ENCODE measurements at places on chromosomes 4 and X.

DNA sequence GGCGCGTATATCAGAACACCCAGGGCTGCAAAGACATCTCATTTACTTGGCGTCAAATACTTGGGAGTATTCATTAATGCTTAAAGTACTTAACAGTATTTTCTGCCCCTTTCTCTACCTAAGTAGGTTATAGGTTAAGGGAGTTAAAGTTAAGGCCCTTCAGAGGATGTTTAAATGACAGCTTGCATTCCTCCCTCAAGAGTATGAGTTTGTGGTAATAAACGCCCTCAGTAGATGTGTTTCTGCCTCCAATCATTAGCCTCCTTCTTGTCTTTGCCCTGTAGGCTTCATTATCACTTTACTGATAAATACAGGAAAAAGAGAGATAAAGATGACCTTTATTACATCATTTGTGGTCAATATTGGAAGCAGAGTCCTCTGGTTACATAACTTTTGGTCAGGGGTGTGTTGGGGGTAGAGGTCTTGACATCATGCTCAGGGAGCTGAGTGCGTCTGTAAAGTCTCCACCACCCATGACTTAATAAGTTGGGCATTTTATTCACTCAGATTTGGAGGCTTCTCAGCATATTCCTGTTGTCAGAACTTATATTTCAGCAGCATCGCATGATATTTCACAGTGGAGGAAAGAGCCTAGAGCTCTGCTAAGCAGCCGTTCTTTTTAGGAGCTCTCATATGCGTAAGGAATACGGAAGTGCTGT, 145.9 kb downstream of the CPE start:
- no peak for DNase-seq

- no peak for DNase-seq
Measured at GRCh38 chrX:105658136-105658535, 164.2 kb upstream of the NRK start.

- DNase-seq: no peak
Measured at GRCh38 chrX:98371994-98372393, 1488.3 kb downstream of the RPA4 start.

GRCh38 chrX:16160729-16161128, 6.6 kb upstream of the MAGEB17 start:
- DNase-seq: no peak

- DNase-seq: no peak
Measured at GRCh38 chrX:666762-667720, 36.5 kb downstream of the SHOX start.

- DNase-seq: no peak
Measured at GRCh38 chrX:51795136-51795535, 51.9 kb downstream of the GSPT2 start.

DNA sequence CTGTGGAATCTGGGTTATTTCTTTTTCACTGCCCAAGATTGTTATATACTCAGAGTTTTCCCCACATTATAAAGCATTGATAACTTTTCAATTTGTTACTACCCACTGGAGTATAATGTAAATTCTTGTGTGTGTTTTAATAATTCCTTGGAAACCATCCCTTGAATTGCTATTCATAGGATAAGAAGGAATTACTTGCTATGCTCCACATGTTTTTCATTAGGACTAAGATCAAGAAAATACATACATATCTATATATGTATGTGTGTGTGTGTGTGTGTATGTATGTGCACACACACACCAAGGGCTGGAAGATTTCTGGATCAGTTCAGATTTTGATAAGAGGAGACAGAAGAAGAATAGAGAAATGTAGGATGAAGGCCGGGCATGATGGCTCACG, 206.4 kb upstream of the JADE1 start:
- DNase-seq: no peak

DNA sequence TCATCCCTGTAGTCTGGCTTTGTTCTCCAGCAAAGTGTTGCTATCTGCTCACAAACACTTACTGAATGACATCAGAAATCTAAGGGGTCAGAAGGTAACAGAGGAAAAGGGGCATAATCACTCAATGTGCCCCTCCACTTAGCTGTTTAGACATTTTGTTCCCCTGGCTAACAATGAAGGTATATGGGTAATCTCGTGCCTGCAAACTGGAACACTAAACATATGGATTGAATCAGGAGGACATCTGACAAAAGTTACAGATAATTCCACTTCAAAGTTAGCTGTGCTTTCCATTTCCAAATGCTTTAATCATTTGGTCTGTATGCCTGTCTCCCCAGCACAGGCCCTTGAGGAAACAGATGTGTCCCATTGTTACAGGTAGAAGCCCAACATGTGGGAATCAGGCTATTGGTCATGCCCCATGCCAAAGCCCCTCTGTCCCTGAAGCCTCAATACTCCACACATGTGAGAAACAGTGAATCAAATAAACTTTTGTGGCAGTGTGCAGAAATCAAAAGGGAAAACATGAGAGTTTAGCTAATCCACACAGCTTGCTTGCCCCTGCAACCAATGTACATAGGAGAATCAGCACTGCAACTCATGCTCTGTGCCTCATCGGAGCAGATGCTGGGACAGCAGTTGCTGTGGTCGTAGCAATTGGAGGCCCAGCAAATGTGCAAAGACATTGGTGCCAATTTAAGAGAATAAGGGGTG, 111.7 kb downstream of the RNF150 start:
- no peak for DNase-seq

DNA sequence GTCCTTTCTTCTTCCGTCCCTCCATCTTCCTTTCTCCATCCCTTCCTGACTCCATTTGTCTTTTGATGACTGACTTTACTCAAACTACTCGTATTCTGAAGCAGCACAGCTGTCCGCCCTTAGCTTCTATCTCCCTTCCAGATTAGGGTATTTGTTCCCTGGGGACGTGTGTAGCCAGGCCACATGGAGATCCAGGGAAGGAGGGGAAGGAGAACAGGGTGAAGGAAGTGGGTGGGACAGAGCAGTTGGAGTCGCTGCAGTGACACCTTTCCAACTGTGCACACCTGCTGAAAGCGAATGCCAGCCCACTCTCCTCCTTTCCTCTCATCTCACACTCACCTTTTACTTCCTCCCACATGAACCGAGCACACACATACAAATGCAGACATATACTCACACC, 323.8 kb downstream of the DCTD start:
- no peak for DNase-seq

- no peak for DNase-seq
Measured at GRCh38 chrX:34972206-34972605, 29.6 kb downstream of the FAM47B start.

- no peak for DNase-seq
Measured at GRCh38 chr4:139582044-139582443, 26.0 kb upstream of the SETD7 start.

DNA sequence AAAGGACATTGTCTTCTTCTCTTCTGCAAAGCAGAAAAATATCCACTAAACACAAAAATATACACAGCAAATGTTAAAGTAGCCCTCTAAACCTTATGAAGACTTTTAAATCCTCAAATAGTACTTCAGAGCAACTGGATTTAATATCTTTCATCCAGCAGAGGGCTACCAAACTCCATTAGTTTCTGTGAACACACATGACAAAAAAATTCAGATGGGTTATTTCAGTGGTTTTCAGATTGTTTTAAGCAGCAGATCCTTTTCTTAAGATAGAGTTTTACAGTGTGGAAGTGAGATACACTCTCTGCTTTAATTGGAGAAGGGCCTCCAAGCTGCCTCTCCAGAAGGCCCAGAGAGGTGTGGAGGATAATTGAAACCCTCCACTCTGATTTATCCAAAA, 56.7 kb downstream of the ANK2 start:
- no peak for DNase-seq

GRCh38 chrX:150536455-150537116, 31.8 kb upstream of the MTM1 start:
- DNase-seq: no peak

DNA sequence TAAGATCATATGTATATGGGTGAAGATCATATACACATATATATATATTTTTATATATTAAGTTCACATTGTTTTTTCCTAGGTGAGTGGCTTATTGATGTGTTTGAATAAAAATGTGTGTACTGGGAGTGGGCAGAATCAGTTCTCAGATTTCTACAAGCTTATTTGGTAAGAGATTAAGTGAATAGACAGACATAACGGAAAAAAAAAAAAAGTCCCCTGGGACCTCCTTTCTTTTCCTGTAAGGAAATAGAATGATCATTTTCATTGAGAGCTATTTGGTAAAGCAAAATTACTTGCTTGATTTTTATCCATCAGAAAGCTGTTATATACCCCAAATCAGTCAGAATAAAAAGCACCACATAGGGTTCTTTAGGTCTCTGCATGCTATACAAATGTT, 597.7 kb downstream of the PCDH18 start:
- DNase-seq: no peak

- DNase-seq: no peak
Measured at GRCh38 chr4:182764642-182765041, 152.5 kb downstream of the DCTD start.

DNA sequence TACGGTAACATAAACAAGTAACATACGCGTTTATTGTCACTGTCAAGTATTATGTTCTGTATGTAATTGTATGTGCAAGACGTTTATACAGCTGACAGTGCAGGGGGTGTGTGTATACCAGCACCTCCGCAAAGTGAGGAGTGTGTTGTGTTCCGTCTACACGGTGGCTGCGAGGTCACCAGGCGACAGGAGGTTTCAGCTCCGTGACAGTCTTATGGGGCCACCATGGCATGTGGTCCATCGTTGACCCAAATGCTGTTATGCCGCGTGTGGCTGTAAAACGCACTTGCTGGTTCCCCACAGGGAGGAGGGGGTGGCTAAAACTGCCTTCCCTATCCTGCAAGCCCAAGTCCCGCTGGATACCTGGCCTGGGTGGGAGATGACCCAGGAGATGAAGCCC, 25.0 kb downstream of the NSG1 start:
- DNase-seq: no peak

GRCh38 chr4:56531149-56531770, 25.7 kb downstream of the ARL9 start:
- DNase-seq: no peak

DNA sequence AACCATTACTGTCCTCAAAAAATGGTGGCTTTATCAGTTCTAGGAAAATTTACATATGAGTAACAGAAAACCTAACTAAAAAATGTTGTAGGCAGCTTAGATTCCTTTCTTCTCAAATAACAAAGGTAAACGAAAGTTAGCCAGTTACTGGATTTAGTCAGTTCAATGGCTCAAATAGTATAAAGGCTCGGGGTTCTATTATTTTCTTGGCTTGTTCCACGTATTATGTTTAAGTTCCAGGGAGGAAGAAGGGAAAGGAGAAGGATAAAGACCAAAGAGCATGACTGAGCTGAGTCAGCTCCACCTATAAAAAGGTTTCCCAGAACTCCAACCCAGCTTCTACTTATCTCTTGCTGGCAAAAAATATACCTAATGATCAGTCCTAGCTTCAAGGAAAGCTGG, 41.0 kb upstream of the MAB21L2 start:
- no peak for DNase-seq

DNA sequence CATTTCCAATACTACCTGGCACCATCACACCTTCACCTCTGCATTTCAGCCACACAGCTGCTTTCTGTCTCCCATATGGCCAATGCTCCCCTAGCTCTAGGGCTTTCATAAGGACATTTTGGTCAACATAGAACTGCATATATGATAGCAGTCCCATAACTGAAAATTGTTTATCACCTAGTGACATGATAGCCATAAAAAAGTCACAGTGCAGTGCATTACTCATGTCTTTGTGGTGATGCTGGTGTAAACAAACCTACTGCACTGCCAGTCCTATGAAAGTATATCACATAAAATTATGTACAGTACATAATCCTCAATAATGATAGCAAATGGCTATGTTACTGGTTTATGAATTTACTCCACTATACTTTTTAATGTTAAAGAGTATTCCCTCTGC, 221.0 kb downstream of the NAF1 start:
- no peak for DNase-seq

DNA sequence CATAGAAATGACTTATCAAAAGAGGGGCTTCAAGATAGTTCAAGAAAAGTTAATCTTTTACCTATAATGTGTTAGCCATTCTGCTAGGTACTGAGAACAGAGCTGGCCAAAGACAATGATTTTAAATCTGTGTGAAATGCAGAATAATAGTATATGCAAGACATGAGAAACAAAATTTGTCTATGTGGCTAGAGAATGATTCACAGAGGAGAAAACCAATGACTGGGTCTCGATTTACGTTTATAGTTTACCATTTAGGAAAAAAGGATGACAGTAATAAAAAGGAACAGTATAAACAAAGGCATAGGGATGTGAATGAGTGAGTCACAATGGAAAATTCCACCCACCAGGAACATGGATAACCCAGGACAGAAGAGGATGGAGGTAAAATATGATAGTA, 31.9 kb downstream of the NPFFR2 start:
- DNase-seq: no peak

DNA sequence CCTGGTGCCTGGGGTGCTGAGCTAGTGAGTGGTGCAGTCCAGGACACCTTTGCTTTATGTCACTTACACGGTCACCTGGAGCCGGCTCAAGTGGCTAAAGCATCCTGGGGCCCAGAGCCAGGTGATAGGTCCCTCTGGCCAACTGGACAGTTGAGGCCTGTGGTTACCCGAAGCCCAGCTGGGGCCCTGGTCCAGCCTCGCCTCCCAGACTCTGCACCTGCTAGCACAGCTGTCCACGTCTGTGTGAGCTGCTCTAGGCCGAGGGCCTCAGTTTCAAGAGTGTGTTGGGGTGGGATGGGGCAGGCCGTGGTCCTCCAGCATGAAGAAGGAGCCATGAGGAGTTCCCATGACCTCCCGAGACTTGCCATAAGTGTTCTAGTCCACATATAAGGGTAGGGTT, 7.7 kb upstream of the ADD1 start:
- DNase-seq: no peak

- no peak for DNase-seq
Measured at GRCh38 chr4:80585542-80585941, 250.0 kb downstream of the CFAP299 start.

- DNase-seq: no peak
Measured at GRCh38 chr4:15907430-15907829, 31.1 kb downstream of the FGFBP1 start.

DNA sequence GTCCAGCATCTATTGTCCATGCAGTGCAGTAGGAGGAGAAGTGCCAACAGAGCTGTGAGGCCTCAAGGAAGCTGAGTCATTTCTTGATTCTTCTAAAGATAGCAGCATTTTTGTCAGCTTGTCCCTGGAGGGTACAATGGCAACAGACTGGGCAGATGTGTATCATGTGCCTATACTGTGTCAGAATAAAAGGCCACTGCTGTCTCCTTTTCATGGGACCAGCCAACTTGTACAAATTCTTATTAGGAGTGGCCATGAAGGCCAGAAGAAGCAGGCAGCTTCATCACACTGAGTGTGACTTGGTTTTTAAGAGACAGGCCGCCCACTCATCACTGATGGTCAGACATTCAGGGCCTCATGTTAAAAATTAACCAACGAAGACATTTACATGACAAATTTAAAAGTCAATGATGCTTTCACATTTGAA, 185.0 kb upstream of the FAM241A start:
- DNase-seq: no peak

DNA sequence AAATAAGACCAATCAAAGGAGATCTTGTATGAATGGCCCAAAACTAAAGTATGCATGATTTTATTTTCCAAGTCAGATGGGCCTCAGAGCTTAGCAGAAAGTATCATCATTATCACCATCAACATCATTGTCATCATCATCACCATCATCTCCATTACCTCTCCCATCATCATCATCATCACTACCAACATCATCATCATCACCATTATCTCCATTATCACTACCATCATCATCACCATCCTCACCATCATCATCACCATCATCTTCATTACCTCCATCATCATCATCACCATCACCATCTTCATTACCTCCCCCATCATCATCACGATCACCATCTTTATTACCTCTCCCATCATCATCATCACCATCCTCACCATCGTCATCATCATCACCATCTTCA, 363.9 kb downstream of the DHRSX start:
- DNase-seq: no peak
